ENCODE measurements at places on chromosomes 13 and 19.

- DNase-seq, result peak; percentile 39
These were observed 63.1 kb downstream of the SLITRK1 start for GRCh38 chr13:83819156-83819555.

DNA sequence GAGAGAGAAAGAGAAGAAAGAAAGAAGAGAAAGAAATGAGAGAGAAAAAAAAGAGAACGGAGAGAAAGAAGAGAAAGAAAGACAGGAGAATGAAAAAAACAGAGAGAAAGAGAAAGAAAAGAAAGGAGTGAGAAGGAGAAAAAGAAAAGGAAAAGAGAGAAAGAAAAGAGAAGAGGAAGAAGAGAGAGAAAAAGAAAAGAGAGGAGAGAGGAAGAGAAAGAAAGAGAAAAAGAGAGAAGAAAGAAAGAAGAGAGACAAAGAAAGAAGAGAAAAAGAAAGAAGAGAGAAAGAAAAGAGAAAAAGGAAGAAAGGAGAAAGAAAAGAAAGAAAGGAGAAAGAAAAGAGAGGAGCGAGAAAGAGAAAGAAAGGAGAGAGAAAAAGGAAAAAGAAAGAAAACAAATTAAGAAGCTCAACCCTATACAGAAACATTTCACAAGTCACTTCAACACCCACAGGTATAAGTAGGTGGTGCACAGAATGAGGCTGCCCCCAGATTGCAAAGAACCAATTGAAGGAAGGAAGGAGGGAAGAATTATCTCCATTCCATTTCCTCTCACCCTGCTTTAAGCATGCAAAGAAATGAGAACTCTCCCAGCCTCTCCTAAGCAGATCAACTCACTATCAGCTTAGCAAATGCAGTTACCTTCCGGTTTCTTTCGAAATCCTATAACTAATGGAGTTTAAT lies 98.8 kb upstream of the CACNA1A start:
- DNase-seq, result no peak

- DNase-seq, result no peak
These were observed 12.3 kb upstream of the ZNF283 start for GRCh38 chr19:43814663-43815352.

DNA sequence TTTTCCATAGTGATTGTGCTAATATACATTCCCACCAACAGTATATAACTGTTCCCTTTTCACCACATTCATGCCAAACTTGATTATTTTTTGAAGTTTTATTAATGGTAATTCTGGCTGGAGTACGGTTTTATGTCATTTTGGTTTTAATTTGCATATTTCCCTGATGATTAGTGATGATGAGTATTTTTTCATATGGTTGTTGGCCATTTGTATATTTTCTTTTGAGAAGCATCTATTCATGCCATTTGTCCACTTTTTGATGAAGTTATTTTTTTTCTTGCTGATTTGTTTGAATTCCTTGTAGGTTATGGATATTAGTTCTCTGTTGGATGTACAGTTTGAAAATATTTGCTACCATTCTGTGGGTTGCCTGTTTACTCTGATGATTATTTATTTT lies 484.4 kb upstream of the SPRY2 start:
- DNase-seq, result no peak

GRCh38 chr19:55240713-55241020 lies 12.1 kb upstream of the TMEM86B start:
- DNase-seq, result no peak

- peak; percentile 23 for DNase-seq
These were observed 79.6 kb upstream of the POMP start for GRCh38 chr13:28579322-28579721.

DNA sequence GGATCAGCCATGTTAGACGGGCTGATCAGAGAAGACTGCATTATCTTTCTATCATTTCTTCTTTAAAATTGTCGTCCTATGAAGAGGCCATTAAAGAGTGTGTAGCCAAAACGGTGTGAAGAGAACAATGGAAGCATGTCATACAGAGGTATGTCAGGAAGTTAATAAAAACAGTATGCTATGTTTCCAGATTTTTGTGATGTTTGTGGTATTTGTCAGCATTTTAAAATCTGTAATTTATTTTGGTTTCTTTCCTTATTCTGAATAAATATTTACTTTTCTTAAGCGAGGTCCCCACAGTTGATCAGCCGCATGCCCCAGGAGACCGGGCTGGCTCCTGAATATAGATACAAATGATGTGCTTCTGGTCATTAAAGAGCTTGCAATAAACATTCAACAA lies 142.9 kb upstream of the SERP2 start:
- DNase-seq, result no peak

Data from GM03348 (cell line).